HepG2 (cell line): ENCODE measurements at places on chromosomes 5 and 9. TPM values are rescaled to one million over a fixed set of nuclear protein-coding genes. Genes with fewer than 3 reads are reported as not detected.
A peak's percentile ranks its signal among the peaks of the same experiment; 100 is the strongest.

DNA sequence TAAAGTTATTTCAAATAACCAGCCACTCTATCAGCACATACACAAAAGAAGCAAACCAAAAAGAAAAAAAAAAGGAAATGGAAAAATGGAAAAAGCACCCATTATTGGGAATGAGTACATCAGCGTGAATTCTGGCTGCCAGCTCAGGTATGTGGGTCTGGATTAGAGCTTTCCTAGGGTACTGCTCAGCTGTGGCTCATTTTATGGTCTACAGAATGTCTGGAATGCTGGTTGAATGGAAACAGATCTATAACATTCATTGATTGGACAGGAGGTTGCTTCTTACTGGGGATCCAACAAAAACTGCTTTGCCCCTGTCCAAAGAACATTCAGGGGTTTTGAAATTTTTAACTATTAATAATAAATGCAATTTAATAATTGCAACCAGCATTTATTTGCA, 3.9 kb upstream of the CAST start:
- DNase-seq = no peak

GRCh38 chr9:76585487-76586389, 126.8 kb downstream of the GCNT1 start:
- DNase-seq = no peak

- DNase-seq = no peak
Measured at GRCh38 chr5:30100929-30101328, 1092.6 kb upstream of the CDH6 start.

CD14 gene
- polyA plus RNA-seq = 4.7 and 9.8 TPM in 2 replicates

DNA sequence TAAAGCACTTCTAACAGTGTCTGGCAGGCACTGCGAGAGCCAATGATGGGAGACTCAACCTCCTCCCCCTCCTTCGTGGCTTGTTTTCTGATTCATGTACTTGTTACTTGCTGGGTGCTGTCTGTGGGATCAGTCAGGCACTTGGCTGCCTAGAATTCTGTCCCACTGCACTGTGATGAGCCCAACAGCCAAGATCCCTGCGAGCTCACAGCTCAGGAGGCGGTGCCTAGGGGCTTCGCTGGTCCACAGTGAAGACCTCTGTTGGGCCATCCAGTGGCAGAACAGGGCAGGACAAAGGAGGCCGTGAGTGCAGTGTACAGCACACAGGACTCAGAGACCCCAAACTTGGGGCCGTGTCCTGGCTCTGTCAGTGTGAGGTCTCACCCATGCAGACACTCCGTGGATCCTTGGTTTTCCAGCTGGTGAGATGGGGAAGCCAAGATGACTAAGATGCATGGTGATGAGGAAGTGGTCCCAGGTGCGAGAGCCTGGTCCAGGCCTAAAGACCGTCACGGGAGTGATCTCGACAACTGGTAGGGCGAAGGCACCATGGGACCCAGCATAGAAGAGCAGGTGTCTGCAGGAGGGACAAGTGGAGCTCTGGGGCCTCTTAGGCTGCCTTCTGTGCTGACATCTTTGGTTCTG, 19.5 kb downstream of the MYMK start:
- no peak for DNase-seq

CNOT8 gene
- 63.8 and 74.9 TPM in 2 replicates for polyA plus RNA-seq

GRCh38 chr5:61919920-61920319, 386.1 kb upstream of the KIF2A start:
- DNase-seq = peak; percentile 56
